GM20000 (cell line): ENCODE measurements at places on chromosomes 2 and 18.

DNA sequence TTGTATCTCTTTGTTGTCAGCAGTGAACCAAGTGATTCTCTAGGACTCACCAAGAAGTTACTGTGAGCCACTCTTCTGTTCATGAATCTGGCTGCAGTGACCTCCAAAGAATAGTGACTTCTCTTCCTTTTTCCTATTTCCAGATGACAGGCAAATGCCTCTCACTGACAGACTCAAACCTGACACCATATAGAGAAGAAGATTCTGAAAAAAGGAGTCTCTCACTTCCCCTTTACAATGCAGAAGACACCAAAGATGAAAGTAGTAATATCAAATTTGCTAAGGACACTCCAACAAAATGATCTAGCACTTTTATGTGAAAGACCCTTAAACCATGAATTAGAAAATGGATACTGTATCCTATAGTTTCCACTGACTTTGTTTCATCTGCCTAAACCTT lies 44.4 kb upstream of the SETBP1 start:
- peak; percentile 18 for DNase-seq

GRCh38 chr2:113977660-113978523 lies 88.0 kb downstream of the ACTR3 start:
- no peak for DNase-seq

DNA sequence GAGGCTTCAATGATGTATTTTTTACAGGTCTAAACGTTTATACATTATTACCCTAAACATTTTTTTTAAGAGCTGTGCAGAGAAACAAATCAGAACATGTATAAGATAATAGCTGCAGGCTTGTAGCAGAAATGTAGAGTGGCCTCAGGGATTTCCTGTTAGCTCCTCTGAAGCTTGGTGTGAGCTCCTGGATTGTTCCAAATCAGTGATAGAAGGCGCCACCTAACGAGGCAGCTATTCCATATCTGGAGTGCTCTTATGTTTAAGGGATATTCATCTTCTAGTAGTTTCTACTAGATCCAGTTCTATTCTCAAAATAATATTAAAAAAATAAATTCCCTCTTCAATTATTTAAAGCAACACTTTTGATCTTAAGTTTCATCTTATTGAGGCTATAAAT lies 93.1 kb downstream of the LRP1B start:
- no peak for DNase-seq

DNA sequence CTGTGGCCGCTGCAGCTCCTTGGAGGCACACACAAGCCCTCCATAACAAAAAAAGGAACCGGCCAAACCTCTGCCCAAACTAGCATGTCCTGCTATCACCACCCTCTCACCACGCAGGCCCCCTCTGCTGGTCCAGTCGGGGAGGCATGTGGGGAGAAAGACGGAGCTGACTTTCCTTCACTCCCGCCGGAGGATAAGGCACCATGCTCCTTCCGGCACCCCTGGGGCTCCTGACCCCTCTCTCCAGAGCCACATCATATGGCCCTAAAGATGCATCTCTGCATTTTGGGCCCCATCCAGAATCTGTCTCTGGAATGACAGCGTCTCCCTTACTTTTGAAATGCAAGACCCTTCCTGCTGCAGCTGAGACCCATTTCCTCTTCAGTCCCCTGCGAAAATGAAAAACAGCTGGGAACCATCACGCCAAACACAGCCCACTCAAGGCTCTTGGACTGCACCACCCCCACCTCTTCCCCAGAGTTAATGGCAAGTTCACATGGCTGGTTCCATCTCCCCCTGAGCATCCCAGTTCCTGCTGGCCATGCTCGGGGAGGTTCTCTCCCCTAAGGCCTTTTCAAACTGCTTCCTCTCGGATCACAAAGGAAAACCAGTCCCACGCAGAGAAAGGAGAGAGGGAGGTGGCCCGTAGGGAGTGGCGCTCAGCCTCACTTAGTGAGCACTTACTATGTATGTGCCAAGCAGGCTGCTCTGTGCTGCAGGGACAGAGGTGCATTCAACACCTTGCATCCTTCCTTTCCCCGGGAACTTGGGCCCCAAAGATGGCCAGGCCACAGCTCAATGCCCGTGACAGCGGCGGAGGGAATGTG lies 35.2 kb upstream of the MLPH start:
- DNase-seq, result no peak

- DNase-seq, result no peak
Observed at GRCh38 chr18:6052449-6052913, 157.2 kb upstream of the TMEM200C start.

- no peak for DNase-seq
Observed at GRCh38 chr2:142710336-142710735, 167.1 kb upstream of the KYNU start.

GRCh38 chr18:76874642-76875389 lies 52.5 kb downstream of the ZNF236 start:
- no peak for DNase-seq

GRCh38 chr2:143745060-143745459 lies 615.8 kb downstream of the ARHGAP15 start:
- DNase-seq, result no peak
